Anterior cingulate cortex (tissue), 58 donors: ENCODE measurements at places on chromosomes 1 and 21.

DNA sequence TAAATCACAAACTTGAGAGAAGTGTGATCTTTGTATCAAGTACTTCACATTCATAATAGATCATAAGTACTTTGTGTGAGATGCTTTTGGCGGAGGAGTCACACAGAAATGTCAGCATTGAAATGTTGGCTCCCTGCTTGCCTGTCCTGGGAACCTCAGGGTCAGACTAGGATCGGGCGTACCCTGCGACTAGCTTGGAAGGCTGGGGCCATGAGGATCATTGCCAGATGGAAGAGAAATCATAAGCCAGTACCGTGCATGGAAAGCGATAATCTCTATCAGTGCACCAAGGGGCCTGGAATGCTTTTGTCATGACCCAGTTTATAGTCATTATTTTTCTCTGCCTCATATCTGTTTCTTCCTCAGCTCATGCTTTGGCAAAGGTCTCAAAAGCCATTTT, 35.5 kb downstream of the MTR start:
- no peak for DNase-seq

DNA sequence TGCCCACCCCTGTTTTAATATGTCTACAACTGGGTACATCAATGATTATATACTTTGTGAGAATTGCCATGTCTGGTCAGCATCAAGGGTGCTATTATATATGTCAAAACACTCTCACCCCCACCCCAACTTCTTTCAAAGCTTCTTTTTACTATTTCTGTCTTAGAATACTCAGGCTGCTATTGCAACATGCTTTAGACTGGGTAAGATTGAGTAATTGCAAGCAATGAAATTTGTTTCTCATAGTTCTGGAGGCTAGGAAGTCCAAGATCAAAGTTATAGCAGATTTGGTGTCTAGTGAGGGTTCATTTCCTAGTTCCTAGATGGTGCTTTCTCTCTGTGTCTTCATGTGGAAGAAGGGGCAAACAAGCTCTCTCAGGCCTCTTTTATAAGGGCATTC, 100.5 kb upstream of the KCNK1 start:
- DNase-seq: no peak

GRCh38 chr1:53335661-53336060, 7.8 kb upstream of the LRP8 start:
- DNase-seq: no peak

DNA sequence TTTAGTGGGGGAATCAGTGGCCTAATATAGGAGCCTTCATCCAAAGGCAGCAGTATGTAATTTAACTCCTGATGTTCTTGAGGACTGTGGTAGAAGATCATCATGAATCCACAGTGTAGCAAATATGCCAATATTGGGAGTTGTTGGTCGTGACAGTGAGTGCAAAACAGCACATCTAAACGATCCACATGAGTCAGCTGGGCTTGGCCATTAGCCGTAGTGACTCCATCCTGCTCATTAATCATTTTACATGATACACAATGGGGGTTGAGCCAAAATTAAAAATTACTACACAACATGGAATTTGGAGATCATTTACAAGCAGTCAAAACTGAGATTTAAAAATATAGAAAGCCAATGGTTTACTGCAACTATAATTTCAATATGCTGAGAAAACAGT, 653.9 kb upstream of the CAMK1G start:
- no peak for DNase-seq

DNA sequence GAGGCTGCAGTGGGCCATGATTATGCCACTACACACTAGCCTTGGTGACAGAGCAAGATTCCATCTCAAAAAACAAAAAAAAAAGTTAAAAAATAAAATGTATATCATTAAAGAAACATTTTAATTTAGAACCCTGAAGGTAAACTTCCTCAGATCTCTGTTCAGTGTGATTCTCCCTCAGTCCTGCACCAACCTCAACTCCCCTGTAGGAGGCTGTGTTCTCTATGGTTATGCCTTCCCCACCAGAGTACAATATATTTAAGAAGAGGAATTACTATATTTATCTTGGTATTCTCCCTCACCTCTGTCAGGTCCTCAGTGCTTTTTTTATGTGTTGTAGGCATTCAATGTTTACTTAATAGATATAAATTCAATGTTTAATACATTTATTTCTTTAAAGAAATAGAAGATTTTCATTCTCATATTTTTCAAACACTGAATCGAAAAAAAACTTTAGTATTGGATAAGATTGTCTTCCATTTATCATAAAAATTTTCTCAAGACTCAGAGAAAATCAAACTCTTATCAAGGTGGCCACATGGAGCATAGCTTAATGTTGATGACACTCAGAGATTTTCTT, 4.8 kb upstream of the LRRC8B start:
- DNase-seq: no peak

DNA sequence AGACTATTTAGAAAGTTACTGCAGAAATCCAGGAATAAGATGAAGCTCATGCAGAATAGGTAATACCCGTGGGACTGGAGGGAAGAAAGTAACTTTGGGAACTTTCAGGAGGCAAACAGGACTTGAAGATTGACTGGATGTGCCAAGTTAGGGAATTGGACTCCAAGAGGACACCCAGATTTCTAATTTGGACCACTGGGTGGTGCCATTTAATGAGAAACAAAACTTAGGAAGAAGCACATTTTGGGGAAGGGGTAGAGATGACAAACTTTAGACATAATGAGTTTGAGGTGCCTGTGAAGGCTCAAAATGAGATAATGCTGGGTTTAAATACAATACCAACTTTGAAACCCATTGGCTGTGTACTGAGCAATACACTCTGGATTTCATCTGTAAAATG, 3.3 kb upstream of the B4GALT3 start:
- no peak for DNase-seq

DNA sequence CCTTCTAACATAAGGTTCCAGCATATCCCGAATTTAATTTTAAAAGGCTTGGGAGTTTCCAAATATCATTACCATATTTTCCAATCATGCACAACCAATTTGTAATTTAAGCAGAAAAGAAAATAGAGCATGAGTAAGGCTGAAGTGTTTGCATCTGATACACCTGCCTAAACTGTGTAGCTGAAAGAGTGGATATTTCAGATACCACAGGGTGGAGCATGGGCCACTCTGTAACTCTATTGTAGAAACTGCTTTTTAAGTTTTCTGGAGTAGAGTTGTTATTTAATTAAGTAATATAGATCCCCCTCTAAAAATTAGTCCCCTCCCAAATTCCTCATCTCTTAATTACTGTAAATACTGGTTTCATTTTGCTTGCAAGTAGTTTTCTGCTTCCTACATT, 199.8 kb downstream of the USP25 start:
- DNase-seq: no peak

- no peak for DNase-seq
Observed at GRCh38 chr1:227357927-227358302, 39.6 kb upstream of the CDC42BPA start.

DNA sequence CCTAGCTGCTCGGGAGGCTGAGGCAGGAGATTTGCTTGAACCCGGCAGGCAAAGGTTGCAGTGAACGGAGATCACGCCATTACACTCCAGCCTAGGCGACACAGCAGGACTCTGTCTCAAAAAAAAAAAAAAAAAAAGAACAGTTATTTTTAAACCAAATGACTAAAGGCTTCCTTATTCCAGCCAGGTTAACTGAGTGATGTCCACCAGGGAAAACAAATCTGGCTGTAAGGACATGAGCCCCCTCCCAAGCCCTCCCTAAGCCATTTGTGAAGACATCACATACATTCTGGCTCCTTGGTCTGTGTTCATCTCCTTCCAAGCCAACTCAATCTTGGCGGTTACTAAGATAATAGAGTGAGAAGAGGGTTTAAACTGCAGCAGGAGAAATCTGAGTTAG, 8.2 kb downstream of the TMCC2 start:
- DNase-seq: no peak

- no peak for DNase-seq
Observed at GRCh38 chr1:167054531-167054930, 35.6 kb downstream of the GPA33 start.
